ENCODE measurements at places on chromosomes 2 and 18. TPM values are rescaled to one million over a fixed set of nuclear protein-coding genes. Genes with fewer than 3 reads are reported as not detected.

The DNAJC27 gene
- 9.3 TPM for total RNA-seq

DNA sequence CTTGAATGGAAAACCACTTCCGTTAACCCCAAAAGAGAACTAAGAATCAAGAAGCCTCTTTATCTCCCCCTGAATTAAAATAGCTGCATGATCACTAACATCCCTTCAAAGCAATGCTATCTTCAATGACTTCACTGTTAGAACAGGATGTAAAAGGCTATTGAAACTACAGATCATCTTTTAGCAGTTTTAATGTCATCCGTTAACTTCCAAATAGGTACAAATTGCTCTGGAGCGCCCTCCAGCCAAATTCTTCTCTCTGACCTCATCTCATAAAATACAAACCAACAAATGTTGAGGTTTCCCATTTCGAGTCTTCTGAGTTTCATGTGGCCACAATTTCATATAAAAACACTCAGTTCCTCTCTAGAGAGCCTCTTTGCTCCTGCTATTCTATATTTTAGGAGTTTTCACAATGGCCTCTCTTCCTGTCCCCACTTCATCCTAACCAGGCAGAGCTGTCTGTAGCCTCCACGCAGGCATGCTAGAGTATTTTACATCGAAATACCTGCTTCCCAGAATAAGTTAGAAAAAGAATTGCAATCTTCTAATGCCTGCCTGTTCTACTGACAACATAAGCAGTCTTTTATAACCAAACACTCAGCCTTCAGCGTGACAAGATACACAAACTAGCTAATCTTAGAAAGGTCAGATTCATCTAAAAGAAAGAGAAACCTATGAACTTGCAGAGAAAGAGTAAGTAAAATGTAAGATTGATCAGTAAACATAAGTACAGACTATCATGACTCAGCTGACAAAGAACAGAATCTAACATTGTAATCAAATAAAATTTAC is 37.9 kb downstream of the B4GALT6 start:
- DNase-seq, result no peak
- H3K4me3 ChIP-seq, result peak overlapping the region; percentile 20
- no peak overlapping the region for H3K27ac ChIP-seq
- H3K4me1 ChIP-seq, result peaks cover 13% of the 10 kb centered on the region

- peak overlapping the region; percentile 61 for H3K4me3 ChIP-seq
- H3K27me3 ChIP-seq, result peaks cover 84% of the 10 kb centered on the region
- H3K4me1 ChIP-seq, result peaks cover 50% of the 10 kb centered on the region
- H3K27ac ChIP-seq, result no peak overlapping the region
- no peak for DNase-seq
Measured at GRCh38 chr2:161417438-161418274, 1.6 kb downstream of the TBR1 start.

DNA sequence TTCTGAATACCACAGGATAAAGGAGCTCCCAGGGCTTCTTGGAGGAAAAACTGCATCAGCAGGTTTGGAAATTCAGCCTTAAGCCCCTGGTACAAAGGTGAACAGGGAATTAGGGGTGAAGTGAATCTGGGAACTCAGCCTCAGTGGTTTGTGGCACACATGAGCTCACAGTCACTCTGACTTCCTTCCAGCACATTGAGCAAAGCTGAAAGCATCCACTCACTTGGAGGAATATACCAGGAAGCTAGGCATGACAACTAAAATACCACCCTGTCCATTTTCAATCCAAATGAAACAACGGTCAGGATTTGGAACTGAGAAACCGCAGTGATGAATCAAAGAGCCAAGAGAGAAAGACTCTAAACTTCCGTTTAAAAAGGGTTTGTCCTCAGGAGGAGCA is 216.1 kb downstream of the ICOS start:
- no peak for DNase-seq
- no peaks in the 10 kb centered on the region for H3K4me1 ChIP-seq
- peaks cover 20% of the 10 kb centered on the region for H3K27me3 ChIP-seq
- no peak overlapping the region for H3K27ac ChIP-seq

DNA sequence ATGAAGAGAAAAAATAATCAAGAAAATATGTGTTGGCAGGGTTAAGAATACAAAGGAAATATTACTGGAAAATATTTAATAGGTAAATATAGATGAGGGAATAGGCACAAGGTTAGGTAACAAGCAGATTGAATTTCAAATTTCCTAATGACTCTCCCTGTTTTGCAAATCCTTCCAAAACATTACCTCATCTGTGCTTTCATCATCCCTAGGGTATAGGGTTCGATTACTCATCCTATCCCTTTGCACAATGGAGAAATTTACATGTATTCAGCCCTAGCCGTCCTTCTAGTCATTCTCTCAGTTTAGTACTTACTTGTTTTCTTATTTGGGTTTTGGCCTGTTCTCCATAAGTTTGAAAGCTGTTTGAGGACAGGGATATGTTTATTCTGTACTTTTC is 864.6 kb upstream of the FSHR start:
- no peak for DNase-seq
- H3K4me3 ChIP-seq, result no peak overlapping the region
- no peaks in the 10 kb centered on the region for H3K36me3 ChIP-seq
- H3K4me1 ChIP-seq, result no peaks in the 10 kb centered on the region
- H3K27me3 ChIP-seq, result no peaks in the 10 kb centered on the region

The STAM2 gene
- 19.2 TPM for total RNA-seq

The DSC3 gene
- not detected for total RNA-seq

DNA sequence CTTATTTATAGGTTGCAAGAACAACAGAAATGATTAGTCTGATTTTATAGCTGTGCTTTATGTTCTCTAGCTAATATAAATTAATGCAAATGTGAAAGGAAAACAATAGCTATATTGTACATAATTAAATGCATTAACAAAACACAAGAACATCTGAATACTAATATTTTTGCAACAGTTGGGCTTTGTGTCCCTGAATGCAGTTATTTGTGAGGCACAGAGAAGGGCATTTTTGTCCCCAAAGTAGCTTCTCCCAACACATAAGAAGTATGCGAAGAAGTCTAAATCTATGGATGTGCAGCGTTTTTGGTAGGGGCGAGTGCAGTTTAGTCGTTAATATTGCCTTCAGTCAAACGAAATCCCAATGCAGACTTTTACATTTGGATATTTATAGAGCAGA is 110.0 kb downstream of the MBP start:
- no peaks in the 10 kb centered on the region for H3K27me3 ChIP-seq
- no peak overlapping the region for H3K4me3 ChIP-seq
- no peak overlapping the region for H3K27ac ChIP-seq
- DNase-seq, result no peak

DNA sequence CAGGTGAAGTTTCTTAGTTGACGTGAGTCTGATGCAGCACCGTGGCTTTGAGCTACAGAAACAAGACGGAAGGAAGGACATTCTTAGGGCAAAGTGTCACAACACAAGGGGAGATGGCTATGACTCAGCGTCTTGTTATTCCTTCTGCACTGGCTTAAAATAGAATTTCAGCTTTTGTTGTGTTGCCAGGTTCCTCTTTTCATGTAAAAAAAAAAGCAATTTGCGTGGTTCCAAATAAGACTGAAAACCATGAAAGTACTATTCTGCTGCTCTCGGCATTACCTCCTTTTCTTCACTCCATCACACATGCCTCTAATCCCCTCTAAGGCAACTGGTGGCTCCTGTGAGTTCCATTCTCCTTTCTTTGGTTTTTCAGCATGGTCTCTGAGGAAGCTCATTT is 150.1 kb downstream of the ANTXR1 start:
- H3K27ac ChIP-seq, result no peak overlapping the region
- no peak overlapping the region for H3K4me3 ChIP-seq
- peaks cover 15% of the 10 kb centered on the region for H3K27me3 ChIP-seq
- H3K36me3 ChIP-seq, result no peaks in the 10 kb centered on the region
- H3K4me1 ChIP-seq, result no peaks in the 10 kb centered on the region

- peaks cover 2% of the 10 kb centered on the region for H3K36me3 ChIP-seq
- H3K4me1 ChIP-seq, result peaks cover 15% of the 10 kb centered on the region
- H3K27me3 ChIP-seq, result peaks cover 12% of the 10 kb centered on the region
- no peak overlapping the region for H3K27ac ChIP-seq
Measured at GRCh38 chr18:58896268-58896667, 31.6 kb downstream of the ZNF532 start.

DNA sequence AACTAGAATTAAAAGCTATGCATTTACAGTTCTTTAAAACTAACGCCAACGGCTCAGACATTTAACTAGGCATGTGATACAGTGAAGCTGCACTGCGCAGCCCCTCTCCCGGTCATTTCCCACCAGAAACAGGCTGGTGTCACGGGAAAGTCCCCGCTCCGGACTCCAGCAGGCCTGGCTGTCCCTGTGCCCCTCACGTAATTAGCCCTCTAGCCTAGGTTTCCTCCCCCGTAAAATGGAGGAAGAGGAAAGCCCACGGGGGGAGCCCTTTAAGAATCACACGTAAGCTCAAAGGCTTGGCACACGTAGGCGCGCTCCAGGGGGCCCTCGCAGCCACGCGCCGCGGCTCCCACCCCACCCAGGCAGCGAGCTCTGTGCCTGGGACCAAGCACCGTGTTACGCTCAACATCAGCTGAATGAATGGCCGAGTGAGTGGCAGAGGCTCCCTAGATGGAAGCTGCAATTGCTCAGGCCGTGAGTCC is 48.0 kb downstream of the KCNIP3 start:
- H3K27me3 ChIP-seq, result peaks cover 42% of the 10 kb centered on the region
- no peaks in the 10 kb centered on the region for H3K4me1 ChIP-seq
- DNase-seq, result no peak
- no peaks in the 10 kb centered on the region for H3K36me3 ChIP-seq
- H3K27ac ChIP-seq, result no peak overlapping the region

DNA sequence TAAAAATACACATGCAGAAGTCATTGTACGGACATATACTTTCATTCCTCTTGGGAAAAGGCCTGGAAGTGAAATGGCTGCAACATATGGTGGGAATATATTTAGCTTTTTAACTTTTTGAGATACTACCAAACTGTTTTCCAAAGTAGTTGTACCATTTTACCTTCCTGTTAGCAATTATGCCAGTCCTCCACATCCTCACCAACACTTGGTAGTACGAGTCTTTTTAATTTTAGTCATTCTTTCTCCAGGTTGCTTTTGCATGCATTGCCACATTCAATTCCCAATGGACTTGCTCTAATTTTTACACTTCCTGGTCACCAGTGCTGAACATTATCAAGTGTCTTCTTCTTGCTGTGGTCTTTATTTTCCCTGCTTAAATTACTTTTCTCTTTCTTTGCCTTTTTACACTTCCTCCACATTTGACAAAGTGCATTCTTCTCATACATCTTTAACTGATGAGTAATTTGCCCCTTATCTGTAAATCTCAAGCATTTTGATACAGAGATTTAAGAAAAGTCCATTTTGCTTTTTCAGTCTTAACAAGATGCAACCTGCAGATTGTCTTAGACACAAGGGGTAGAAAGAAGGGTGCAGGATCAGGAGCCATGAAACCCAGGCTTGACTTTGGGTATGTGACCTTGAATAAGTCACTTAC is 14.5 kb downstream of the VIT start:
- H3K4me1 ChIP-seq, result no peaks in the 10 kb centered on the region
- H3K4me3 ChIP-seq, result no peak overlapping the region
- H3K27me3 ChIP-seq, result peaks cover 6% of the 10 kb centered on the region
- DNase-seq, result no peak
- no peak overlapping the region for H3K27ac ChIP-seq

The GBX2 gene
- not detected for total RNA-seq

DNA sequence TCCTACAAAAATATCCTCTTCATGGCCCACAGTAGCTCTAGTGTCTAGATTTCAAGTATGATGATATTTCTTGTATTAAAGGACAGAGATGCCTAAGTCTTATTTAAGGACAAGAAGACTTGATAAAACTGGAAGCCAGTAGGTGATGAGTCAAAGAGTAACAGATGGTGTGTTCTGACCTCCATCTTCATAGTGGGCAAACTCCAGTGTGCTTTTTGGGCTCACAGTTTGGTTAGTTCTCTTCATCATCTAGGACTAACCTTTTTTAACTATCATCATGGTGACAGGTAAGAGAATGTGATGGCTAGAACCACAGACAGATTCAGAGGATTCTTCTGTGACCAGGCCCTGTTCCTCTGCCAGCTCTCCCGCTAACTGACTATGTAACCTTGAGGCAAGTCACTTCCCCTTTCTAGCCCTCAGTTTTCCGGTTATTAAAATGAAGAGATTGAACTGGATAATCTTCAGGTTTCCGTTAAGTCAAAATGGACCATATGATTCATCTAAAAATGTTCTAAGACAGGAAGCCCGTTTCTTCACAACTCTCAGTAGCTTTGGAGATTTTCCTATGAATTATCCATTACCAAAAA is 140.3 kb upstream of the RASGRP3 start:
- H3K36me3 ChIP-seq, result no peaks in the 10 kb centered on the region
- no peak for DNase-seq
- H3K4me3 ChIP-seq, result no peak overlapping the region
- peaks cover 2% of the 10 kb centered on the region for H3K4me1 ChIP-seq
- H3K27me3 ChIP-seq, result peaks cover 25% of the 10 kb centered on the region

The FSHR gene
- not detected for total RNA-seq

The PIEZO2 gene
- not detected for total RNA-seq

DNA sequence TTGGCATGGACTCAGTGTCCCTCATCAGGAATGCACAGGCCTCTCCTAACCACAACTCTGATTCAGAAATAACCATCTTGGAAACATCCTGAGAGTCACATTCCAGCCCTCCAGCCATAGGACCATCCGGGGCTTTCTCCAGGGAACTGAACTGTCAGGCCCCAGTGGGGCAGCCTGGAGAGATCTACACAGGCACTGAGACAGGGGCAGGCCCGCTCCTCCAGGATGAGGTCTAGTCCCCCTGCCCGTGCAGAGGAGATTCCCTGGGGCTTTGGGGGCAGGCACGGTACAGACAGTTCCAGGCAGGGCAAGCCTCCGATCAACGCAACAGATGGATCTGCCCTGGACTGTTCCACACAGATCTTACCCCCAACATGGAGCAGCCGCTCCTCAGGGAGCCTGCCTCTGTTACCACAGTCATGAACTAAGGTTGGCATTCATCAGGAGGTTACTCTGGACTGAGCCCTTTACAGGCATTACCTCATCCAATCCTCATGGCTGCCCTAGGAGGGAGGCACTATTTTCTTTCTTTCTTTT is 12.0 kb downstream of the KCNK3 start:
- H3K36me3 ChIP-seq, result no peaks in the 10 kb centered on the region
- no peak overlapping the region for H3K4me3 ChIP-seq
- no peak overlapping the region for H3K27ac ChIP-seq
- no peak for DNase-seq
- no peaks in the 10 kb centered on the region for H3K4me1 ChIP-seq

- peaks cover 19% of the 10 kb centered on the region for H3K4me1 ChIP-seq
- DNase-seq, result no peak
- H3K27ac ChIP-seq, result no peak overlapping the region
- no peak overlapping the region for H3K4me3 ChIP-seq
Measured at GRCh38 chr2:7994397-7994951, 687.4 kb upstream of the ID2 start.

DNA sequence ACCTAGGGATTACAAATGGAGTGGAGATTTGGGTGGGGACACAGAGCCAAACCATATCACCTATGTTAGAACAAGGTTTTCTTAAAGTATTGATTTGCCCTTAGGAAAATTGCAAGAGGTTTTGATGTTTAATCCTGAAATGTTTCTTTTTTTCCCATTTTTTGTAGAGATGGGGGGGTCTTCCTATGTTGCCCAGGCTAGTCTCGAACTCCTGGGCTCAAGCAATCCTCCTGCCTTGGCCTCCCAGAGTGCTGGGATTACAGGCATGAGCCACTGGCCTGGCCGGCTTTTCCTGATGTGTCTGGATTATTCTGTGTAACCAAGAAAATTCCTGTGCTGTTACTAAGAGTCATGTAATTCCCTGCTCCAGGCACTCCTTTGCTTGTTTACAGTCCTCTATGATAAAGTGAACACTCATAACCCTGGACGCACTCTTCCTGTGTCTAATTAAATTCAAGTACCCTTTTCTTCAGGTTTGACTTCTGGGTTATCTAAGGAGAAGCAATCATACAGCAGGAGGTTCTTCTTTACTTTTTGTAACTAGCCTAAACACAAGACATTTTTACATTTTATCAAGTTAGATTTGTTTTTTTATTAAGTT is 15.0 kb upstream of the CTDP1 start:
- H3K27me3 ChIP-seq, result peaks cover 36% of the 10 kb centered on the region
- peaks cover 4% of the 10 kb centered on the region for H3K4me1 ChIP-seq
- H3K36me3 ChIP-seq, result no peaks in the 10 kb centered on the region
- H3K27ac ChIP-seq, result no peak overlapping the region
- no peak overlapping the region for H3K4me3 ChIP-seq
- DNase-seq, result no peak
